Activated naive CD8-positive, alpha-beta T cell treated with anti-CD3 and anti-CD28 coated beads for 36 hours (primary cell): ENCODE measurements at places on chromosomes 3 and 15.

GRCh38 chr15:77858792-77859490 is 218.6 kb downstream of the TBC1D2B start:
- no peak for DNase-seq

- DNase-seq = no peak
Measured at GRCh38 chr3:175065497-175065896, 206.4 kb downstream of the NAALADL2 start.

DNA sequence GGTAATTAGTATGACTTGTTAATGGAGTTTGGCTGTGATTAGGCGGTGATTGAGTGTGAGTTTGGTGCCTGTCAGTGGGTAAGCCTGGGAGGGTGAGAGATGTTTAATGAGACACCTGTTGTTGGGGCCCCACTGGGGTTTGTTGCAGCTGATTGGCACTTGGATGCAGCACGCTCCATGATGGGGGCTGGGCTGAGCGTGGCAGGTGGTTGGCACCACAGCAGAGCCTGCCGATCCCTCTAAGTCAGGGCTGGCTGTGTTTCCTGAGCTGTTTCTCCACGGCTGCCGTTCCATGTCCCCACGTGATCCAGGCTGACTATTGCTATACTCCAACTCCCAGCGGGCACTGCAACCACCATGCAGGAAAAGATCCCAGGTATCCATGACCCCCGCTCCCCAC is 93.5 kb upstream of the ARRDC4 start:
- DNase-seq = no peak

GRCh38 chr3:11576453-11576852 is 67.3 kb downstream of the VGLL4 start:
- no peak for DNase-seq

DNA sequence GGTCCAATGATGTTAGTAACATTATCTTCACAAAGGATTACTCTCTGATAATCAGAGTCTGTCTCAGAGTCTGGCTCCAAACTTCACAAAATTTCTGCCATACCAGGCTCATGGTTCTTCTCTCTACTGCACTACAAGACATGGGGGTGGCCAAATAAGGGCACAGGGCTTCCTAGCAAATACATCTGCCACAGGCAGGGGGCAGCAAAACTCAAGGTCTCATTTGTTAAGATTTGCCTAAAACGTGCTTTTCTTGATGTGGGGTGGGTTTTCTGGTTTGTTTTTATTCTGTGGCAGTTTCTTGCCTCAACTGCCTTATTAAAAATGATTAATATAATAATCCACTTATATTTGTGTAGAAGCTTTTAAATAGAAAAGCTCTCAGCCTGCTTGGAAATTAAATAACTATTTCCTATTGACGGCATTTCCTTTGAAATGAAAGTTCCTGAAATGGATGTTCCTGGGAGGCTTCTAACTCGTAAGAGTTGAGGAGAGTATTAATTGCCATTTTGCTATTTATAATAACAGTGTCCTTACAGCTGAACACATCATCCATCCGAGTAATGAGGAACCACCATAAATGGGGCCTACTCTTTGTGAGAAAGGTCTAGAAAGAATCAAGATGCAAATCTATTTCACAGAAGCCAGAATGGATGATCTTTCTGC is 53.8 kb downstream of the SST start:
- peak; percentile 53 for DNase-seq

DNA sequence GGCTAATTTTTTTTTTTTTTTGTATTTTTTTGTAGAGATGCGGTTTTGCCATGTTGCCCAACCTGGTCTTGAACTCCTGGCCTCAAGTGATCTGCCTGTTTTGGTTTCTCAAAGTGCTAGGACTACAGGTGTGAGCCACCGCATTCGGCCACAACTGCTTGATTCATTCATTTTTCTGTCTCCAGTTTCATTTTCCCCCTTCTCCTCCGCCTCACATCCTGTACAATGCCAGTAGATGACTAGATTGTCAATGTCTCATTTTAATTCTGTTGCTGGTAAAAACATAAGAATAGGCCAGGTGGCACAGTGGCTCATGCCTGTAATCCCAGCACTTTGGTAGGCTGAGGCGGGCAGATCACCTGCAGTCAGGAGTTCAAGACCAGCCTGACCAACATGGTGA is 12.0 kb upstream of the ZNF592 start:
- DNase-seq = peak; percentile 74

DNA sequence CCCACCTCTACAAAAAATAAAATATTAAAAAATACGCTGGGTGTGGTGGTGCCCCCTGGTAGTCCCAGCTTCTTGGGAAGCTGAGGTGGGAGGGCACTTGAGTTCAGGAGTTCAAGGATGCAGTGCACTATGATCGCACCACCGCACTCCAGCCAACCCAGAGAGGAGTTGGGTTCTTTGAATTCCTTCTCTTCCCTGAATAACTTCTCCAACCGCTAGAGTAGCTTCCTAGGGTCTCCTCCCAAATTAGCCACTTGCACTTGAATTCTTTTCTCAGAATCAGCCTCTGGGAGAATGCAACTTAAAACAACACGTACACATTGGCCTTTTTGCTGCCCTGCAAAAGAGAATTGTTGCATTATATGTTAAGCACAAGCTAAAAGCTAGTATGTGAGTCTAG is 272.5 kb downstream of the ABHD5 start:
- no peak for DNase-seq

DNA sequence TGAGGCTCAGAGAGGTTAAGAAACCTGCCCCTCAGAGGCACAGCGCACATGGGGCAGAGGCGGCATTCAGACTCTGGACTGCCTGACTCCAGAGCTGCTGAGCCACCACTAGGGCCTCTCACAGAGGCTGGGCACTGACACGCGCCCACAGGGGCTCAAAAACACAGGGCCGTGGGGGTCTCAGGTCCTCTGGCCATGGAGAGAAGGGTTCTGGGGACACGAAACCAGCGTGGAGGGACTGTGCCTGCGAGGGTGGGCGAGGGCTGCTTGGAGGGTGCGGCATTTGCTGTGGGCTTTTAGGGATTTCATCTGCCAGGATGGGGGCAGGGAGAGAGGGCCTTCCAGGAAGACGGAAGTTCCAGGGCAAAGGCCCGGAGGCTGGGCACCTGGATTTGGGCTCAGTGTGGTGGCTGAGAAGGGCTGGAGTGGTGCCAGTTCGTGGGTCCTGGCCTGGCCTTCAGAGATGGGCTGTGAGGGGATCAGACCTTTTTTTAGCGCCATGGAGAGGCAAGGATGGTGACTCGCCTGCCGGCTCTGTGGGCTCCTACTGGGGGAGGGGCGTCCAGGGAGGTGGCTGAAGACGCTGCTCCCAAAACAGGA is 69.6 kb downstream of the EFCAB12 start:
- no peak for DNase-seq

DNA sequence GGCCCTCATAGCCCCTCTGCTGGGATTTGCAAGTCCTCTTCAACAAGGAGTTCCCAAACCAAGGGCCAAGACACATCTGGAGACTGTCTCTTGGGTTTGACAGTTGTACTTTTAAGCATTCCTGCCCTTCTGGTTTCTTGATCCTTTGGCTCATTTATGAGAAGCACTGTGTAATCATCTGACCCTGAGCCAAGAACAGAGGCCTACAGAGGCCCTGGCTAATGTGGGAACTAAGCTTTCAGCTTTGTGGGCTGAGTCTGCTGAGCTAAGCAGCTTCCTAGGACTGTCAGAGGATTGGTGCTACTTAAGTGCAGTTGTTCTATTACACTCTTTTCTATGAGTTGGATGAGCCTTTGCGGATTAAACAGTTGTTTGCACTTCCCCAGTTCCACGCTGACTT is 178.3 kb downstream of the KBTBD8 start:
- DNase-seq = no peak

DNA sequence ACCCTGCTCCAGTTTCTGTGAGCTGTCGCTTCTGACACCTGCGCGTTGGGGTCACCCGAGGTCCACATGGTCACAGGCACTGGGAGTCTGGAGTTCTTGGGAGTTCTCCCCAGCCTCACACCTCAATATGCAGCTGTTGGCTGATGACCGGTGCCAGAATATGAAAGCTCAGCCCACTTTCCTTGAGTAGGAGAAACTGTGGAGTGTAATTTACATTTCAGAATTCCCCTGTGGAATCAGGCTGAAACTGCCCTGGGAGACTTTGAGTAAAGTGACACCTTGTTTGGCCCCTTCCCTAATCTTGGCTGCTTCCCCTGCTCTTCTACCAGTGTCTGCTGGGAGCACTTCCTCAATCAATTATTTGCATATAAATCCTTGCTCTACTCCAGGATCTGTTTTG is 255.9 kb downstream of the NFKBIZ start:
- no peak for DNase-seq

DNA sequence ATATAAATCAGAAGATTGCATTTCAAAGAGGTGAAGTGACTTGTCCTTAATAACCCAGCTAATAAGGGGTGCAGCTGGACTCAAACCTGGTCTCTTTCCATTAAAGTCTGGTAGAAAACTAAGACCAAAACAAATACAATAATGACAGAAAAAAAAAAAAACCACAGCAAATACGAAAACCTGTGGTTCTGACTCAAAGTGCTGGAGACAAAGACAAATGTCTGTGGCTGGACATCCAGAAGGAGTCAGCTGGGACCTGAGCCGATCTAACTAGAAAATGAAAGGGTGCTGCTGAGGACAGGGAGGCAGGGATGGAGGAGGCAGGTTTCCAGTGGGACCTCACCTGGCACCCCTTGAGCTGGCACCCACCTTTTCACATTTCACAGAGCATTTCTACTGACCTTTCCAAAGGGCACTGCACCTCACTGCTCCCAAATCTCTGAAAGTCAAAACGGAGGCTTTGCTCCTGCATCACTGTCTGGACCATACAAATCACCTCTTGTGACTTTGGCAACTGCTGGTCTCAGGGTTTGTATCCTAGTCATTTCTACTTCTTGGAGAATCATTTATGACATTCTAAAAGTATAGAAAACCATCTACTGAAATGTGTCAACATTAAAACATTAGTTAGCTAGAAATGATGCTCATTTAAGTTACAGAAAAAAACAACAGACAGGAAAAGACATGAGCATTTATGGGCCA is 61.7 kb downstream of the CCNL1 start:
- DNase-seq = no peak

DNA sequence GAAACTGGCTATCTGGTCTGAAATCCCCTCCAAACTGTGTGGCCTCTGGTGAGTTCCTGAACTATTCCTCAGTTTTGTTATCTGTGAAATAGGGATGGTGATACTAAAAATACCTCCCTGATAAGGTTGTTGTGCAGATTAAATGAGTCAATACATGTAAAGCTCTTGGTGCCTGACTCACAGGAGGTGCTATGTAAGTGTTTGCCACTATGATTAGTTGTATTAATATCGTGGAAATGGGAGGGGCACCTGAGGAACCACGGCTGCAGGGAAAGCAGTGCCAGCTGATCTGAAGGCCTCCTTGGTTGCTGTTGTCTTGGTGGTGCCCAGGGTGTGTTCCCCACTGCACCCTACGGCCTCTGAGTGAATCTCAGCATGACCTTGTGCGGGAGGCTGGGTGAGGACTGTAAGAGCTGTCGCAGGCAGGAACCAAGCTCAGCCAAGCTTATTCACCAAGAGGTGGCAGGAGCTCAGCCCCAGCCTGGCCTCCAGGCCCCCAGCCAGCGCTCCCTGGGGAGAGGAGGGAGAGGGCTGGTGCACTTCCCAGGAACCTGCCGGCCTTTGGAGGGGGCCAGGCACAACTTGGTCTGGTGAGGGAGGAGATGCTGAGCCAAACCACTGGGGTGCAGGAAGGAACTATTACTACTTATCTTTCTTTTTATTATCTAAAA is 44.8 kb upstream of the CCDC174 start:
- DNase-seq = no peak

DNA sequence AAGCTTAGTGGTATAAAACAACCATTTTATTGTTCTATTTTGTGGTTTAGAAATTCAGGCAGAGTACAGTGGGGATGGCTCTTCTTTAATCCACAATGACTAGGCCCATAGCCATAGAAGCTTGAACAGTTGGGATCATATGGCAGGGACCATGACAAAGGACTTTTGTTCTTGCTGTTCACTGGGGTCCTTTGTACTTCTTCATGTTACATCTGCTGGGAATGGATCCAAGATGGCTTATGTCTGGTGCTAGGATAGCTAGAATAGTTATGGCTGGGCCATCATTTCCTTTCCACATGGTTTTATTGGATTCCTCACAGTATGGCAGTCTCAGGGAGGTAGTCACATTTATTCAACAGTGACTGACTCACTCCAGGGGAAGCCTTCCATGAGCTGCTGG is 427.9 kb upstream of the AGTR1 start:
- no peak for DNase-seq

DNA sequence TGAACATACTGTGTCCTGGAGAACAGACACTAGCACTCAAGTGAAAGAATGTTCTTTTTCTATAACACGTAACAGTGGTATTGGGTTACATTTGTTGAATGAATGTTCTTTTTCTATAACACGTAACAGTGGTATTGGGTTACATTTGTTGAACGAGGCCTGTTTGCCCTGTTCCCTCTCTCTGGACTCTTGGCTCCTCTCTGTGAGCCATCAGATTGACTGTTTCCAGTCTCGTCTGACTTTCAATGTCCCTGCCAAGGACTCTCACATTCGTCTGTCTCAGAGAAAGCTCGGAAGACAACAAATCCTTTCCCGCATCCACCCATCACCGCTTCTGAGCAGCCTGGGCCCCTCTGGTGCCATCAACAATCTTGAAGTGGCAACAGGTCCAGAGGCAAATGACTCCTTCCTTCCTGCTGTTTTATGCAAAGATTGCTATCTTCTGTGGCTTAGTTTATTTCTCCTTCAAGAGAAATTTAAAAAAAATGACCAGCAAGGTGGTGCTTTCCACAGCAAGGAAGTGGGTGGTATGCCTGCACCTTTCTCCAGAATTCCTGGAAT is 8.0 kb downstream of the TMEM45A start:
- no peak for DNase-seq

DNA sequence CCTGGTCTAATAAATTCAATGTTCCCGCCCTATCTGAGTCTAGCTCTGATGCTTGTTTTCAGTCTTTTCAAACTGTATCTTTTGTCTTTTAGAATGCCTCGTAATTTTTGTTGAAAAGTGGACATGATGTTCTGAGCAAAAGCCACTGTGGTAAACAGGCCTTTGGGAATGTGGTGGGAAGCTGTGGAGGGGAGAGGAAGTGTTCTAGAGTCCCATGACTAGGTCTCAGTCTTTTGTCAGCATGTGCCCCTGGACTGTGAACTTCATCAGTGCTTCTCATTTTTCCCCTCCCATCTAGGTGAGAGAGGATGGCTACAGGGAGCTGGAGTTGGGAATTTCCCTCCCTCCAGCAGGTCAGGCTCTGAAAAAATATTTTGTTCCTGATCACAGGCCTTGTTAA is 33.7 kb downstream of the SUSD5 start:
- DNase-seq = no peak

DNA sequence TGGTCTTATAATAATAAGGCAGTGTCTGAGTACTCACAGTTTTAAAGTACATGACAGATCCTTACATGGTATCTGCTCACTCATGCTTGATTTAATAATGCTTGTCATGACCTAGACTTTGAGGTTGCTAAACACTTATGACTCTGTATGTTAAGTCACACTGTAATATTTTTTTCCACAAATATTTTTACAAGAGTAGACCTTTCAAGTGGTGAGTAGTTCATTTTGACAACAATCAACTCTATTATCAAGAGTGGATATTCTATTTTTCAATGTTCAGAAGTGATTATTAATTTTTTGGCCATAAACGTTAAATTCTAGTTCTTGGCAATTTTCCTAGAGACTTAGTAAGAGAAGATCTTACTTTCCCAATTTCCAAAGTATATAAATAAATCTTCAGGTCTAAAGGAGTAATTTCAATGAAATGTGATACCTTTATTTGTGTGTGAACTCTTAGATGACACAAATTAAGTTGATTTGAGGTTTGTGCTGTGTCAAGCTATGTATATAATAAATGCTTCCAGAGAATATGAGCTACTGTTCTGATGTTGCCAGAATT is 104.5 kb downstream of the NLGN1 start:
- no peak for DNase-seq
